Fibroblast of the conjunctiva (primary cell): ENCODE measurements at places on chromosomes 5 and 9.

DNA sequence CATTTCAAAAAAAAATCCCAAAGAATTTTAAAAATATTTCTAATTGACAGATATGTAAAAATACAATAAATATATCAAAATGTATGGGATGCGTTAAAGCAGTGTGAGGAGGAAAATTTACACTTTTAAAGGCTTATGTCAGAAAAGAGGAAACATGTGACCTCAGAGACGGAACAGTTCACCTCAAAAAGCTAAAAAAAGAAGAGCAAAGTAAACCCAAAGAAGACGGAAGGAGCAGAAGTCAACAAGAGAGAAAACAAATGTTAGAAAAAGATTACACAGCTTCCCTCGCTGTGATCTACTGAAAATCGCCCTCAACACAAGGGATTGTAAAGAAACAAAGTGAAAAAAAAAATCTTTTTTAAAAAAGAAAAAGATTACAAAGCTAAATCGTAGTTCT, 186.9 kb downstream of the AUH start:
- no peak for DNase-seq

DNA sequence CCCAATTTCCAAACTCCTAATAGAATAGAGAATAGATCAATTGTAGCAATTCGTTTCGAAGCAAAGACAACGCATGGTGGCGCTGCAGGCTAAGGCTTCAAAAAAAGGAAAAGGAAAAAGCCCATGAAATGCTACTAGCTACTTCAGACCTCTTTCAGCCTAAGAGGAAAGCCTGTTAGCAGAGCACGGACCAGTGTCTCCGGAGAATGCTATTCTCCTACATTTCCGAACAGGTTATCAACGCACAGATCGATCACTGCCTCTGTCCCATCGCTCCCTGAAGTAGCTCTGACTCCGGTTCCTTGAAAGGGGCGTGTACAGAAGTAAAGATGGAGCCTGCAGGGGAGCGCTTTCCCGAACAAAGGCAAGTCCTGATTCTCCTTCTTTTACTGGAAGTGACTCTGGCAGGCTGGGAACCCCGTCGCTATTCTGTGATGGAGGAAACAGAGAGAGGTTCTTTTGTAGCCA, at the start of gene PCDHB15:
TSS of gene PCDHB15 (plus strand) at position 146 of the 468 bp plus-strand sequence. CDS start at position 330, 184 bp downstream.
- no peak for DNase-seq

DNA sequence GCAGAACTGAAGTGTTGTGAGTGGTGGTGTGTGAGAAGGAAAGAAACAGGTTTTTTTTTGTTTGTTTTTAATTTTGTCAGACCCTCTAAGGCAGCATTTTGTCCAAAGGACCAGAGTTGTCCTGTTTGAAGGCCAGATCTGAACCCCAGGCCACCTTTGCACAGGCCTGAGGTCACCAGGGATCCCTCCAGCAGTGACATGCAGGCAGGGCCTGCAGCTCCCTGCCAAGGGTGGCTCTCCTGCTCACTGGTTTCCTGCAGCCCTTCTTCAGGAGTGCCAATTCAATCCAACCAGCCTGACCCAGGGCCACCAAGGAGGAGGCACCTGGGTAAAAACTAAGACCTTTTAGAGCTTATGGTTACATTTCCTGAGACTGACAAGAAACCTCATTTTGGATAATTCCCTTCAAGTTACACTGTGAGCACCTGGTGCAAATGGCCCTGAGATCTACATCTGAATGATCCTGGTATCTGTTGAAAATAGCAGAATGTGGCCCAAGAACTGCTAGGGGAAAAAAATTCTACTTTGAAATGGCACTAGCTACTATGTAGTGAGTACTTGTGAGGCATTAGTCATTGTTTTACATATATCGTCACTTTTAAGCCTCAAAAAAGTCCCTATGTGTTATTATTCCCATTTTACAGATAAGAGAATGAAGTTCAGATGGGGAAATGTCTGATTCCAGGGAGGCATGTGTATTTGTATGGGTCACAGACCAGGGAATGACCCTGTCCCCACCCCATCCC, 33.5 kb upstream of the SMU1 start:
- no peak for DNase-seq

GRCh38 chr5:137283801-137284200, 215.3 kb downstream of the SPOCK1 start:
- DNase-seq, result no peak

DNA sequence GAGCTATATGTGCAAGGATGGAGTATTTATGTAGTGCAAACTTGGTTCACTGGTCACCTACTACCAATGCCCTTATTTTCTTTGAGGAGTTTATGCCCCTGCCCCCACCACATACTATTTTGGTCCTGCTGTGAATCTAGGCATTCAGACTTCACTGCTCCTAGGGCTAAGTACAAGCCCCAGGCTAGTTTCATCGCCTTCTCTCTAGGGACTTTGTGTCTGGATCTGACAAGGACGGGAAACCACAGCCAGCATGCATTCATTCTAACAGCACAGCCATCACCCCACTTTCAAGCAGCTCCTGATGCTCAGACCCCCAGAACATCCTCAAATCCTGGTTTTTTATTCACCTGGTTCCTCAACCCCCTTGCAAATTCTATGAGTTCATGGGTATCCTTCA, 56.8 kb downstream of the DRD1 start:
- DNase-seq, result no peak

GRCh38 chr9:22975951-22976350, 529.3 kb downstream of the DMRTA1 start:
- no peak for DNase-seq

- no peak for DNase-seq
Observed at GRCh38 chr5:18370531-18370930, 736.3 kb downstream of the TAF11L14 start.

DNA sequence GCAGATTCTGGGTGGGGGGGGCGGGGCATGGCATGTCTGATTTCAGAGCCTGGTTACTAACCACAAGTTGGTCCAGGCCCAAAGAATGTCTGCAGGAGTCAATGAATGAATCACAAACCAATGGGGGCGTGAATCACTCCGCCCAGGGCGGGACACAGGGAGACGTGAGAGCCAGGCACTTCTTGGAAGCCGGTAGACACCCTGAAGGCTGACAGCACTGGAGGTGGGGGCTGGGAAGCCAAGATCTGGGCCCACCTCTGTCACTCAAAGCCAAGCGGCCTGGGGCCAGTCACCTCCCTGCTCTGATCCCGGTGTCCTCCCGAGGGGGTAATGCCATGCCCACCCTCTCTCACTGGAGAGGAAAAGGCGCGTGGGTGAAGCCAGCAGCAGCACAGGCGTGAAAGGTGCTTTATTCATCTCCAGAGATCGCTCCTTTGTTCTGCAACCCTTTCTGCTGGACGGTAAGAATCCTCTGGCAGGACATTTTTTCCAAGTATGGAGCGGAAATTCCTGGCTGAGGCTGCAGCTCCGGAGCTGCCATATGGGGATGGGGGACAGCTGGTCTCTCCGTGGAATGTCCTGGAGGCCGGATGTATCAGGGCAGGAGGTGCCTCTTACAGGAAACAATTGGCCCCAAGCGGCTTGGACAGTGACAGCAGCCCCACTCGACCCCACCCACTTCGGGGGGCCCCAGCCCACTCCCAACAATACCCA, 85.0 kb downstream of the STK10 start:
- peak; percentile 86 for DNase-seq

GRCh38 chr5:11494340-11494739, 409.9 kb downstream of the CTNND2 start:
- no peak for DNase-seq

- DNase-seq, result peak; percentile 89
Observed at GRCh38 chr5:17302604-17303003, 85.2 kb downstream of the BASP1 start.

DNA sequence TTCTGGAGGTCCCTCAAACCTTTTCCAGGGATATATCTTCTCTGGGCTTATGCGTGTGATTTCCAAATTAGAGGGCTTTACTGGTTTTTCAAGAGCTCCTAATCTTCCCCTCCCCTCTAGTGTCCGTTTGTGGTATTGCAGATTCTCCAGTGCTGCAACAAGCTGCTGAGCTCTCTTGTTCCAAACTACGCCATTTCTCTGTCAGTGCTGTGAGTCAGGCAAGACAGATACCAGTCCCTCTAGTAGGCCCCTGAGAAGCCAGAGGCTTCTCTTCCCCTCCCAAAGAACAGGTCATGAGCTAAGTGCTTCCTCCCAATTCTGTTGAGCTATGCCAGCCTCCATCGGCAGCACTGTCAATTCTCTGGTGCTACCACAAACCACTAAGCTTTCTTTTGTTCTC, 149.5 kb downstream of the FANCC start:
- DNase-seq, result peak; percentile 86

DNA sequence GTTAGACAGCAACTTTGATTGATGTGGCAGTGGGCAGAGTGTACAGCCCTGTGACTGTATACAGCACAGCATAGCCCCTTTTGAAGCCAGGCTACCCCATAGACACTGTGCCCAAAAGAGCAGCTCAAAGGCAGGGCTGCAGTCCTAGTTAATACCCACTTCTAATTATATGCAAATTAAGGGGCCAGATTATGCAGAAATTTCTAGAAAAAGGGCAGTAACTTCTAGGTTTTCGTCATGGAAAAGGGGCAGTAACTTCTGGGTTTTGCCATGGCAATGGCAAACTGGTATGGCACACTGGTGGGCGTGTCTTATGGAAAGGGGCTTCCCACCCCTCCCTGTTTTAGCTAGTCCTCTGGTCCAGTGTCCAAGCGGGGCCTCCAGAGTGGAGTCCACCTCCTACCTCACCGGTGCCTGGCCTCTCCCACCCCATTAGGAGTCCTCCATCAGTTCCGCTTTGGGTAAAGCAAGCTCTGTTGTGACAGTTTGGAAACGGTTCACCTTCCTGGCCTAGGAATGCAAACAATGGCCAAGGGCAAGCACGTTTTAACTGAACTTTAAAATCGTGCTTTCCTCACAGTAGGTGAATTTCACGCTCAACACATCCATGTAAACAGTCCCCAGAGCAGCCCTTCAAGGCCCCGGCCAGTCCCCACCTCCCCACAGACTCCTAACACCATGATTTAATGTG, 5.6 kb downstream of the ADAMTS13 start:
- no peak for DNase-seq
